ENCODE measurements at places on chromosomes 2 and 18.

GRCh38 chr2:210544007-210544590 is 12.3 kb upstream of the CPS1 start:
- no peak for DNase-seq

- no peak for DNase-seq
These were observed at the start of gene ATP6V1B1 for GRCh38 chr2:70935468-70936164. TSS of gene ATP6V1B1 (plus strand) at chr2:70935900. CDS start at chr2:70935955, 55 bp downstream.

GRCh38 chr2:175684466-175684865 is 317.6 kb downstream of the LNPK start:
- no peak for DNase-seq

GRCh38 chr2:29726976-29727375 is 194.4 kb downstream of the ALK start:
- DNase-seq: no peak

- DNase-seq: no peak
These were observed 316.2 kb downstream of the GBX2 start for GRCh38 chr2:235851828-235852525.

DNA sequence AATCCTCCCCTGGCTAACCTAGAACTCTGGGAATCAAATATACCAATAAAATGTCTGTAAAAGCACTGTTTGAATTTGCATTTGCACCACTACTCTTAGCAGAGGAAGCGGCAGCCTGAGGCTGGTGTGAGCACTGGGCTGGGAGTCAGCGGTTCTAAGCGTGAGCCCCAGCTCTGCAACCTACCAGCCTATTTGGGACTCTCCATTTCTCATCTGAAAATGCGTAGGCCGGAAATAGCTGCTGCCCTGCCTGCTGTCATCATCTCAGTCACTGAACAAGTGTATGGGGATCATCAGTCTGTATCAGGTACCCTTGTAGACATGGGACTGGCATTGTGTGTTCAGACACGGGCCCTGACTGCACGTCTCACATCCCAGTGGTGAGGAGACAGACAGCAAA is 194.3 kb downstream of the ANKRD30B start:
- no peak for DNase-seq

DNA sequence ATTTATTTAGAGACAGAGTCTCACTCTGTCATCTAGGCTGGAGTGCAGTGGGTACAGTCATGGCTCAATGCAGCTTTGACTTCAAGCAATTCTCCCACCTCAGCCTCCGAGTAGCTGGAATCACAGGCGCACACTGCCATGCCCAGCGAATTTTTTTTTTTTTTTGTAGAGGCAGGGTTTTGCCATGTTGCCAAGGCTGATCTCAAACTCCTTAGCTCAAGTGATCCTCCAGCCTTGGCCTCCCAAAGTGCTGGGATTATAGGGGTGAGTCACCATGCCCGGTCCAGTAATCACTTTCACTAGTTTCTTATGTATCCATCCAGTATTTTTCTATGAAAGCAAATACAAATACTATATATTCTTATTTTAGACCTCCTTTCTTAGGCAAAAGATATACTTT is 24.0 kb downstream of the PRKAG3 start:
- no peak for DNase-seq

DNA sequence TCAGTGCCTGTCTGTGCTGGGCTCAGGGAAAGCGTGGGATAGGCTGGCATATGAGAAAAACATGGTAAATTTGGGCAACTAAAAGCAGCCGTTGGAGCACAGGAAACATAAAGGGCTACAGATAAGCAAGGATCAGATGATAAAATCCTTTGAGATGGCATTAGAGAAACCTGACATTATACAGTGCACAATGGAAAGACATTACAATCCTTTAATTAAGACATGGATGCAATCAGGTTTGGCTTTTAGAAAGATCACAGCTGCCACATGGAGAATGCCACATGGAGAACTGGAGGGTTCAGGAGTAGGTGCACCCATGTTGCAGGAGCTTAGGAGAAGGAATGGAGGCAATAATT is 117.3 kb downstream of the CDC42EP3 start:
- DNase-seq: no peak

- DNase-seq: no peak
These were observed 2.1 kb downstream of the SERPINB10 start for GRCh38 chr18:63909870-63910269.

DNA sequence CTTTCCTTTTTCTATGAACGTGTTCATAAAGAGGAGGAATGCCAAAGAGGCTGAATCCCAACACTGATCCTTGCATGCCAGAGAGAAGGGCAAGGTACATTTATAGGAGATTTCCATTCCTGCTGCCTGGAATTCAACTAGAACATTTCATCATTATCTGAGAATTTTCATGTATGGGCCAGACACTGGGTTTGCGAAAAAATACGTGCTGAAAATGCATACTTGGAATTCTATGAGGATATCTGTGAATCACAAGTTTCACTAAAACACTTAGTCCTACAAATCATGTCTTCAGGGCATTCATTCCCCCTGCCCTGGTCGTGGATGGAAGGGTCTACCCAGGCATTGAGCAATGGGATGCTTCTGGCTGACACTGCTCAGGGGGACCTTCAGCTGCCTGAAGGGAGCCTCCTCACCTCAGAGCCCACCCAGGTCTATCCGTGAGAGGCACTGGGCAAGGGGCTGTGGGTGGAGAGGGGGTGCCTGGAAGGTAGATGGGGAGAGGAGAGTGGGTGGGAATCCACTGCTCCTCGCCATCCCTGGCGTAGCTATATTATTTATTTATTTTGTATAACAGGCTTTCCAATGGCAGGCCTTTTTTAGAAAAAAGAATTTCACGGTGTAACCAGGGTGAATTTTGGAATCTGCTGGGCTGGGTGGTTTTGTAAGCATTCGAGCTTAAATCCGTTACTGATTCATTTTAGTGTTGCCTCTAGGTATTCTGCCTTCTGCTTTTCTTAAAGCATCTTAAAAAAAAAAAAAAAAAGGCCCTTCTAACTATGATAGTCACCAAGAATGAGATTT is 560.6 kb upstream of the ID2 start:
- no peak for DNase-seq

GRCh38 chr2:231360401-231360800 is 35.1 kb upstream of the B3GNT7 start:
- no peak for DNase-seq

Measured in stimulated activated naive CD4-positive, alpha-beta T cell treated with Interleukin-2 at 50 U/mL for 16 hours (primary cell).